Hindlimb muscle (tissue), 1 donor: ENCODE measurements at places on chromosomes 4 and X.

DNA sequence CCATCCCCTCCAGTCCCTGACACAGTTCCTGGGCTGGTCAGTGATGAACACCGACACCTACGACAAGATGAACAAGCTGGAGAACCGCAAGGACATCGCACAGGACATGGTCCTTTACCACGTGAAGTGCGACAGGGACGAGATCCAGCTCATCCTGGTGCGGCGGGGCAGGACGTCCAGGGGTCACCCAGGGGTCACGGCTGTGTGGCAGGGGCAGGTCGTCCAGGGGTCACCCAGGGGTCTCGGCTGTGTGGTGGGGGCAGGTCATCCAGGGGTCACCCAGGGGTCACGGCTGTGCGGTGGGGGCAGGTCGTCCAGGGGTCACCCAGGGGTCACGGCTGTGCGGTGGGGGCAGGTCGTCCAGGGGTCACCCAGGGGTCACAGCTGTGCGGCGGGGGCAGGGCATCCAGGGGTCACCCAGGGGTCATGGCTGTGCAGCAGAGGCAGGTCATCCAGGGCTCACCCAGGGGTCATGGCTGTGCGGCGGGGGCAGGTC is 16.7 kb downstream of the ATP5ME start:
- DNase-seq = no peak

- DNase-seq = no peak
These were observed 252.9 kb upstream of the TTC29 start for GRCh38 chr4:147198411-147199051.

GRCh38 chr4:5142726-5143125 is 91.4 kb downstream of the STK32B start:
- DNase-seq = no peak

DNA sequence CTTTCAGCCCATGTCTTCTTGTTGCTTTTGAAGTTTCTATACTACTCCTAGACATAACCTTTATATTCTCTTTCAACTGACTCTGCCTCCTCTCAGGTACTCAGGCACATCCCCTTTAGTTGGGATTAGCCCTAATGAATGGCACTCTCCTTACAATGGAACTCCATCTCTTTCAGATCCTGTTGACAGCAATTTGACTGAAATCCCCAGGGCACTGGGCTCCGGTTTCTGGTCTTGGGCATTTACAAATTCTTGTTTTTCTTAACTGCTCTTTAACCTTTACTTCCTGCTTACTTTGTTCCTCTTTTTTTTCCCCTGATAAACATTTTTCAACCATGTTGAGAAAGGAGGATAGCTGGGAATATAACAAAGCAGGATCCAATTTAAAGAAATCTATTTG is 68.9 kb downstream of the ENOX2 start:
- DNase-seq = no peak

DNA sequence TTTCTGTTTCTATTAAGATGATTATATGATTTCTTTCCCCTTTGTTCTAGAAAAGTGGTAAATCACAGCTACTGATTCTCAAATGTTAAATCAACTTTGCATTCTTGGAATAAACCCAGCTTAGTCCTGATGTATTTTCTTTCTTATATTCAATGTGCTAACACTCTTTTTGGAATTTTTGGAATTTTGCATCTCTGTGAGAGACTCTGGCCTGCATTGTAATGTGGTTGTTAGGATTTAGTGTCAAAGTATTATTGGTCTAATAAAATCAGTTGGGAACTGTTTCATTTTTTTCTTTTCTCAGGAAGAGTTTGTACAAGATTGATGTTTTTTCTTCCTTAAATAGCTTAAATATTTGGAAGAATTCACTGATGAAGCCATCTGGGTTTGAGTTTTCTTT is 109.6 kb downstream of the KIT start:
- no peak for DNase-seq
